ENCODE measurements at places on chromosomes 1 and 21. TPM values are rescaled to one million over a fixed set of nuclear protein-coding genes. Genes with fewer than 3 reads are reported as not detected.

- H3K36me3 ChIP-seq, result no peaks in the 10 kb centered on the region
- H3K4me1 ChIP-seq, result no peaks in the 10 kb centered on the region
- no peaks in the 10 kb centered on the region for H3K27me3 ChIP-seq
- no peak for DNase-seq
- H3K4me3 ChIP-seq, result no peak overlapping the region
- H3K27ac ChIP-seq, result no peak overlapping the region
Observed at GRCh38 chr1:209727785-209728184, 23.1 kb downstream of the HSD11B1 start.

GRCh38 chr1:215819114-215819513 lies 252.0 kb downstream of the KCTD3 start:
- H3K27me3 ChIP-seq, result no peaks in the 10 kb centered on the region
- H3K27ac ChIP-seq, result no peak overlapping the region
- no peak for DNase-seq
- no peaks in the 10 kb centered on the region for H3K4me1 ChIP-seq
- H3K36me3 ChIP-seq, result no peaks in the 10 kb centered on the region

DNA sequence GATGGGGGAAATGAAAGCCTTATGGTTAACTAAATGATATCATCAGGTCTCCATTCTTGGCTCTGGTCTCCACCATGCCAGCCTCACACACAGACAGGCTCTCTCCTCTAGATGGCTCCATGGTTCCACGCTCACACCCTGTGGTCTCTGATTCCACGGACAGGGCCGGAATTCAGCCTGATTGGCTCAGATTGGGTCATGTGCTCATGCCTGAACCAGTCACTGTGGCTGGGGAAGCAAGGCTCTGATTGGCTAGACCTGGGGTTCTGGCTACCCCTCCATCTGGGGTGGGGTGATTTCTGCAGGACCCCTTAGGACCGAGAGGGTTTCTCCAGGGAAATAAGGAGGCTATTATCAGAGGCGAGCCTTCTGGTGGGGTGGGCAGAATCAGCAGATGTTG lies 277.0 kb downstream of the PTPRU start:
- H3K4me1 ChIP-seq, result no peaks in the 10 kb centered on the region
- no peak overlapping the region for H3K27ac ChIP-seq
- no peaks in the 10 kb centered on the region for H3K36me3 ChIP-seq
- no peaks in the 10 kb centered on the region for H3K27me3 ChIP-seq
- no peak overlapping the region for H3K4me3 ChIP-seq
- DNase-seq, result peak; percentile 88

GRCh38 chr1:171248841-171249240 lies 547 bp downstream of the FMO1 start:
- no peaks in the 10 kb centered on the region for H3K4me1 ChIP-seq
- DNase-seq, result no peak
- no peak overlapping the region for H3K4me3 ChIP-seq

DNA sequence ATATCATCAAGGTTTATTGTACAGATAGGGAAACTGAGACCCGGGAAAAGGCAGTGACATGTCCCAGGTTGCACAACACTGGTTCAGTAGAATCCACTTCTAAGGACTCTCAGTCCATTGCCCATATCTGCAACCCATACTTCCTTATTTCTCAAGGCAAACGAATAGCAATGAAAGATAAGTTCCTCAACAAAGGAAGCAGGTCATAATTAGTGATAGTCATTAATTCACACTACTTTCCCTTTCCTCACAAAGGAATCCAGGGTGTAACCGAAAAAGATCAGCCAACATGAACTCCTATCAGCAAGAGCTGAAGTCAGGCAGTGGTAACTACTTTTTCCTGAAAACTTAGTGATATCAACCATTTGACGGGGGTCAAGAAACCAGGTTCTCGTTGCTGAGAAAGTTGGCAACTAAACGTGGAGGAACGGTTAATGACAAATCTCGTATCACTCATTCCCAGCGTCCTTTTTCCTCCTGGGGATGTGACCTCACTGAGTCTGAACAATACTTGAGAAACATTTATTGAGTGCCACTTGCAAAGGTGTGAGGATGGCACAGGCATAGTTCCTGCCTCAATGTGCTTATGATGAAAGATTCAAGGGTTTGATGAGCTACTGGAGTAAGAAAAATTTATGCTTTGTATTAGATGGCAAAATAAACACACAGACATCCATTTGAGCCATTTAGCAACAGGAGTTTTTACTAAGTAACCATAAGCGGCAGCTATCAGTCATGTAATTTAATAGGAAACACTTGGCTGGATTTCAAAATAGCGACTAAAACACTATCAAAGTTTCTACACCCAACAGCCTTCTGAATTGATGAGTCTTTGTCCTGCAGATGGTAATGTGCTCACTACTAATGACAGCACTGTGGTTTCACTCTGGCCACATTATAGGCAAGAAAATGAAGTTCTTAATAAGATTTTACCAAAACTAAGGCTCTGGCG lies 82.3 kb downstream of the PLPP3 start:
- H3K4me1 ChIP-seq, result no peaks in the 10 kb centered on the region
- no peak overlapping the region for H3K4me3 ChIP-seq
- no peaks in the 10 kb centered on the region for H3K36me3 ChIP-seq
- H3K27me3 ChIP-seq, result no peaks in the 10 kb centered on the region
- no peak for DNase-seq

The AGT gene
- total RNA-seq, result not detected

The TCEA3 gene
- not detected for total RNA-seq
